ENCODE measurements at places on chromosomes 2 and 18.

DNA sequence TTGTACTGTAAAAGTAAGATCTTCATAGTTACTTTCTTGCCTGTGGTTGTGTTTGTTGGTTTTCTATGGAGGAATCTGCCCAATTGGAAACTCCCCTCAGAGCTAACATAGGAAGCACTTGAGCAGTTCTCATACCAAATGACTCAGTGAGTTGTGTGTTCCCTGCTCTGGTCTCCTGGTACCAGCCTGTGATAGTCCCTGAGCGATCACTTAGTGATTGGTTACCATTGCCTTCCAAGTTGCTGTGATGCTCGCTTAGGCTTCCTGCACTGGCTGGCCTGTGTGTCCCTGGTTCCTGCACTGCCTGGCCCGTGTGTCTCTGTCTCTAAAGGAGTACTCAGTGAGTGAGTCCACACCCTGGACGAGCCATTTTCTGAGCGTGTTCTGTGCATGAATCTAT is 133.0 kb downstream of the MAP4K4 start:
- peak; percentile 41 for DNase-seq

- DNase-seq = peak; percentile 76
These were observed 24.1 kb downstream of the MRPL35 start for GRCh38 chr2:86223140-86223926.

- DNase-seq = no peak
These were observed 46.5 kb downstream of the IL1RL2 start for GRCh38 chr2:102233132-102233884.

GRCh38 chr2:235803028-235803427 is 309.2 kb downstream of the AGAP1 start:
- no peak for DNase-seq

DNA sequence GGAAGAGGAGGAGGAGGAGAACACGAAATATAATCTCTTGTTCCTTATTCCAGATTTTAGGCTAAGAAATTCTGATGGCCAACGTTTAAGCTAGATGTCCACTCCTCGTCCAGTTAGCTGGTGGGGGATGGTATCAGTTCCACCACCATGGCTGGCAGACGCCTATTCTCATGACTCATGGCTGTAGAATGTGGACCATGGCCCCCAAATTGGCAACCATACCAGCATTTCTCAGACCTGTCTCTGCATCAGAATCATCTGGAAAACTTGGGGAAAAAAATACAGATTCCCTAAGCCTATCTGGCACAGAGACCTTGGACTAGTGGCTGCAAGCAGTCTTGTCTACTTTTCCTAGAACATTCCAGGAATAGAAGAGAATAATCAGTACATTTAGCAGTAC is 267.7 kb upstream of the SIX2 start:
- no peak for DNase-seq

- peak; percentile 27 for DNase-seq
These were observed 1.5 kb upstream of the VSNL1 start for GRCh38 chr2:17538844-17539554.

- peak; percentile 86 for DNase-seq
These were observed 76.4 kb downstream of the AP1S3 start for GRCh38 chr2:223760838-223761502.

GRCh38 chr2:763766-764525 is 86.7 kb upstream of the TMEM18 start:
- DNase-seq = no peak

DNA sequence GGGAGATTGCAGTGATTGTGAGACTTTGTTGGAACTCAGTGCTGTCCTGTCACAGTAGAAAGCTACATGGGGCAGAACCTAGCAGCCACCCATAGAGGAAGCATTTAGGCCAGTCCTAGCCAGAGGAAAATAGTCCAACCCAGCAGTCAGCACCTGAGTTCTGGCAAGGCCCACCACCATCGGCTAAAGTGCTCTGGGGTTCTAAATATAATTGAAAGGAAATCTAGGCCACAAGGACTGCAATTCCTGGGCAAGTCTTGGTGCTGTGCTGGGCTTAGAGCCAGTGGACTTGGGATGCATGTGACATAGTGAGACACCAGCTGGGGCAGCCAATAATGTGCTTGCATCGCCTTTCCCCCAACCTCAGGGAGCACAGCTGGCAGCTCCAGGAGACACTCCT is 28.9 kb upstream of the ACTR2 start:
- no peak for DNase-seq

GRCh38 chr2:111101592-111101991 is 19.1 kb upstream of the BCL2L11 start:
- DNase-seq = no peak

GRCh38 chr18:3867864-3868311 is 417.9 kb downstream of the TGIF1 start:
- DNase-seq = no peak

DNA sequence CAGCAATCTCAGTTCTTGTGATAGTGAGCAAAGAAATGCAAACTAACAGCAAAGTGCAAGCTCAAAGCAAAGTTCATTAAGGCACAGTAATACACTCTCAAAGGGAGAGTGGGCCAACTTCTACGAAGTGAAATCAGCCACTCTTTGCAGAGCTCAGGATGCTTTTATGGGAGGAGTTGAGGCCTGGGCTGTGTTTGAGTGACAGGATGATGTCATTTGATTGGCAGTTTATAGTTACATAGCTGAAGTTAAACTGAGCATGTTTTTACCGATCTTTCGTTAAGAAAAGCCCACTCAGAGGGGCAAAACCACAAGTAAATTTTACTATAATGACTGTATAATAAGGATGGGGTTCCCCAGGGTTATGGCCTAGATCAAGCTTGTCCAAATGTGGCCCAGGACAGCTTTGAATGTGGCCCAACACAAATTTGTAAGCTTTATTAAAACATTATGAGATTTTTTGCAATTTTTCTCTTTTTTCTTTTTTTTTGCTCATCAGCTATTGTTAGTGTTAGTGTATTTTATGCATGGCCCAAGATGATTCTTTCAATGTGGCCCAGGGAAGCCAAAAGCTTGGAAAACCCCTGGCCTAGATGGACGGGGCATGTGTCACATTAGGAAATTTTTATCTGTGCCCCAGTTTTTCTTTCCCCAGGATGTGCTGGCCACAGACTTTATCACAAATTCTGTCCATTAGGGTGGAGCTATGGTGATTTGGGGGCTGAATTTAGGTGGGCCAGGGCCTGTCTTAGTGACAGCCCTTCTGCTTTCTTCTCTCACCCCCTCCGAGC is 8.3 kb upstream of the DNAH7 start:
- no peak for DNase-seq

DNA sequence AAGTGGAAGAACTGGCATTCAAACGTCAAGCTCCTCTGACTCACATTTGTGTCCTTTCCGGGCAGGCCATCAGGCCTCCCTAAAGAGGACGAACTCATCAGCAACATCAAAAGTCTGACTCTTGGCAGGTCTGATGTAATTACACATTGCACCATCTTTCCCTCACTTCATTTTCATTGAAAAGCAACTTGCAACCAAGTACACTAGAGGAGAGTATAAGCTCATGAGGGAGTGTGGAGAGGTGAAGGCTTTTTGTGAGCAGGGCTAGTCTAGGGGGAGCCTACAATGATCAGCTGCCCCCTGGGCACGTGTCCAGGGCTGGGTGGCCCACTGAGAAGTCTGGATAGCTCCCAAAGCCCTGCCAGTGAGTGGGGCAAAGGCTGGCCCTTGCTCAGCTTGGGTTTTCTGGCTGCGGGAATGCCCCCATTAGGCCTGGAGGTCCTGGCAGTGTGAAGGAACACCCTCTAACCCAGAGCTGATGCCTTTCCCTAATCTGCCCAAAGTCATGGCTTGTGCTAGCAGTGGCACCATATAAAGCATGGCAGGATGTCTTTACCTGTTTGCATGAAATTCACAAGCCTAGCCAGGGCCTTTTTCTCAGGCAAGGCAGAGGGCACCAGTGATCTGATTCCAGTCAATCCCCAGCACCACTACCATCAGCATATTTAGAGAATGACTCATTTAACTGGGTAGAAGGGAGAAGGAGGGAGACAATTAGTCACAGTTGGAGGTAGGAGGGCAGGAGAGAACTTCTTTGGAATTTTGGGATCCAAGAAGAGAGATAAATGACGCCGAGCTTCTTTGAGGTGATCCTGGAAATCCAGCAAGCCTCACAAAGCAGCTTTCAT is 8.5 kb upstream of the DAW1 start:
- DNase-seq = peak; percentile 81

DNA sequence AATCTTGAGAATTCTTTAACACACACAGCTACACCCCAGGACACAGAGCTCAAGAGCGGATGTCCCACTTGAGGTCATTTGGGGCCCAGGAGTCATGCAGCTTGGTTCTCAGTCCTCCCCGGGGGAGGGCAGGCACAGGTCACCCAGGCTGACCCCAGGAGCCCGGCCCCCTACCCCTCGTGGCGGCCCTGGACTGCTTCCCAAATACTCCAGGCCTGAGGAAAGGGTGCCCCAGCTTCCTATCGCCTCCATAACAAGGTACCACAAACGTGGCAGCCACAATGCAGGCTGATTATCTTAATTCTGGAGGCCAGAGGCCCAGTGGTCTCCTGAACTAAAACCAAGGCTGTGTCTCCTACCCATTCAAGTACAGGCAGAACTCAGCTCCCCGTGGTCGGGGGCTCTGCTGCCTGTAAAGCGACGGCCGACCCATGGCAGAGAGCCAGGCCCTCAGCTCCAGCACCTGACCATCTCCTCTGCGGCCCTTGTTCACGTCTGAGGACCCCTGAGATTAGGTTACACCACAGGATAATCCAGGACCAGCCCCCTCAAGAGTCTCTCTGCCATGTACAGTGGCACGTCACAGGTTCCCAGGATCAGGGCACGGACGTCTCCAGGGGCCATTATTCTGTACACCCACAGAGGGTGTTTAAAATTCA is 10.5 kb downstream of the SLC66A2 start:
- DNase-seq = no peak

DNA sequence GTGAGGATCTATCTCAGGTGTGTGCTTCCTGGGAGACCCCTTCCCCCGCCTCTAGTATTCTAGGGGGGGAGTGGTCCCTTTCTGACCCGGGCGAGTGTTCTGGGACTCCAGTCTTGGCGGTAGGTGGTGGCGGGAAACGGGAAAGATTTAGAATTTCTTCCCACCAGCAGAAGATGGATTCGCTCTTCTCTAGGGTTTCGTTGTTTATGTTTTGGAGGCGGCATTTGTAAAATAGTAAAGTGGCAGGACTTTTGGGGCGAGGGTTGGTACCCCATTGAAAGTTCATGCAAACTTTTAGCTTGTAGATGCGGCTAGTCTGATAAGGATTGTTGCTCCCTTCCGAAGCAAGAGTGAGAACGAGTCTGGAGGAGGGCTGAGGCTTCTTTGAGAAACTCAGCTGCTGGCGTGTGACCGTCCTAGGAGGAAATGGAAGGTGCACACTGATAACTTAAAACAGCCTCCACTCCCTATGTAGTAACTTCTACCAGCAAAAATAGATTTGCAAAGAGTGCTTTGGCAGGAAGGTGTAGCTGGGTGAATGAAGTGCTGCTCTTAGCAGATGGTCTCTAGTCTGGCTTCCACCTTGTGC is 412 bp downstream of the GPD2 start:
- no peak for DNase-seq

- no peak for DNase-seq
These were observed 14.0 kb upstream of the BCL2L11 start for GRCh38 chr2:111106706-111107105.

GRCh38 chr18:13800505-13801259 is 23.3 kb upstream of the MC5R start:
- DNase-seq = peak; percentile 35

DNA sequence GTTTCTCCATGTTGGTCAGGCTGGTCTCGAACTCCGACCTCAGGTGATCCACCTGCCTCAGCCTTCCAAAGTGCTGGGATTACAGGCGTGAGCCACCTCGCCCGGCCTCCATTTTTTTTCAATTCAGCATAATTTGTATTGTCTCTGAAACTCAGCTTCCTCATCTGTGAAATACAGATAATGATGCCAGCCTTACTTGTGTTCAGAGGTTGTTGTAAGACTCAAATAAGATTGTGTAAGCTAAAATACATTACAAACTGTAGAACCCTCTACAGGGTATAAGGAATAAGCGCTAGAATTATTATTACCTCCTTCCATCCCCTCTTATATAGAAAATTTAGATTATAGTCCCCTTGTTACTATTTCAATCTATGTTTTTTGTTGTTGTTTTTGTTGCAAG is 24.8 kb upstream of the STARD7 start:
- no peak for DNase-seq

GRCh38 chr2:151299920-151300539 is 10.6 kb upstream of the NMI start:
- DNase-seq = no peak

DNA sequence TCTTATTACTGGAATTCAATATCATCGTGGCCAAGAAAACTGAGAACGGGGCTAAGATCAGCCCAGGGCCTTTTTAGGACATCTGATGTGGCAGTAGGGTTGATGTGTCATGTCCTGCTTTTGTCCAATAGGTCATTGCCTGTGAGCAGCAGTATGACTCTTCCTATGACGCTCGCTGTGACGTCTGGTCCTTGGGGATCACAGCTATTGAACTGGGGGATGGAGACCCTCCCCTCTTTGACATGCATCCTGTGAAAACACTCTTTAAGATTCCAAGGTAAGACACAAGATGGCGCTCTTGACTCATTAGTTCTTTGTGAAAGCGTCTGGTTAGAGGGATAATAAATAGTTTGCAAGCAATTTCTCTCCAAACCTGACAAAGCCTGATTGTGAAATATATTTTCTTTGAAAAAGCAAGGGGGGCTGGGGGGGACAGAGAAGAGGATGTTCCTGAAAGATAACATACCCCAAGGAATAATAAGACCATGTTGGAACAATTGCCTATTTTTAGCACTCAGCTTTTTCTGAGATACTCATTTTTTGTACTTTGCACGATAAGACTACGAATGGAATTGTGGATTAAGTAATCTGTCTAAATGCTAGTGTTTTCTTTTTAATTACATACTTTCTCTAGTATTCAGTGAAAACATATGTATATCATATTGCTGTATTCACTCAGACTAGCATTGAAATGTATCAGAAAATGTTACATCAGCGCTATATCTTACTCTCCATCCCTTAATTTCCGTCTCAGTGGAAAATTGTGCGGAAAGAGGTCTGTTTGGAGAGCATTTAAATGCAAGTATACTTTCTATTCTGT is 58.1 kb downstream of the MYO3B start:
- peak; percentile 48 for DNase-seq

DNA sequence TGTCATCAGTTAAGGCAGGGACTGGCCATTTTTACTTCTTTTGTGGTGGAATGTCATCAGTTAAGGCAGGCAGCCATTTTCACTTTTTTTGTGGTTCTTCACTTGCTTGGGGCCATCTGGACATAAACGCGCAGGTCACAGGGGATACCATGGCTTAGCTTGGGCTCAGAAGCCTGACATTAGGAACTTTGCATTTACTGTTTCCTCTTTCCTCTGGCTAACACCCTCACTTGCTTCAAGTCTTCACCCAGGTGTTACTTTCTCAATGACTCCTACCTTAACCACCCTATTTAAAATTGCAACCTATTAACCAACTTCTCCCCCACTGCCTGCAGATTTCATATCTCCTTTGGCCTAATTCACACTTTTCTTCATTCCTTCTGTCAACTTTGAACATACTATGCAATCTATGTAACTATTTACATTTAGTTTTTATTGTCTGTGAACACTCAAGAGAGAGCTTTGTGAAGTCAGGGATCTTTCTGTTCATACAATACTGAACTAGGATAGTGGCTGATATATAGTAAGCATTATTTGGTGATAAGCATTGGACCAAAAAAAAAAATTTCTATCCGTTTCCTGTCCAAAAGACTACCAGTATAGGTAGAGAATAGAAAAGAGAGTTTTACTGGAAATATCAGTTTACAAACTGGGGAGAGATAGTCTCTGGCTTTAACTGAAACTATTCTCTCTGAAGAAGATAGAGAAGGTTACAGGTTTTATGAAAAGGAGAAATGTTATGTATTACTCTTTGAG is 600.1 kb upstream of the ZNF804A start:
- no peak for DNase-seq
